ENCODE measurements at places on chromosomes 3 and 15. TPM values are rescaled to one million over a fixed set of nuclear protein-coding genes. Genes with fewer than 3 reads are reported as not detected.

Gene TYRO3
- polyA plus RNA-seq, result 6.8 TPM

Gene PRR20G
- not detected for polyA plus RNA-seq

Gene DUOXA2
- polyA plus RNA-seq, result 0.05 TPM

Gene PLCD1
- polyA plus RNA-seq, result 11.2 TPM

Gene CCDC50
- 22.5 TPM for polyA plus RNA-seq

Gene TUSC7
- not detected for polyA plus RNA-seq

Gene ADGRG7
- not detected for polyA plus RNA-seq
